Stimulated activated CD4-positive, alpha-beta T cell treated with anti-CD3 and anti-CD28 coated beads, Interleukin-12 subunit alpha, Interleukin-12 subunit beta, amount 100 ng/mL, for 24 hours (primary cell): ENCODE measurements at places on chromosomes 13 and 19.

- no peak for DNase-seq
Observed at GRCh38 chr13:112588490-112589297, 741 bp upstream of the TUBGCP3 start.

- no peak for DNase-seq
Observed at GRCh38 chr19:37095859-37096258, 17.6 kb downstream of the ZNF420 start.

DNA sequence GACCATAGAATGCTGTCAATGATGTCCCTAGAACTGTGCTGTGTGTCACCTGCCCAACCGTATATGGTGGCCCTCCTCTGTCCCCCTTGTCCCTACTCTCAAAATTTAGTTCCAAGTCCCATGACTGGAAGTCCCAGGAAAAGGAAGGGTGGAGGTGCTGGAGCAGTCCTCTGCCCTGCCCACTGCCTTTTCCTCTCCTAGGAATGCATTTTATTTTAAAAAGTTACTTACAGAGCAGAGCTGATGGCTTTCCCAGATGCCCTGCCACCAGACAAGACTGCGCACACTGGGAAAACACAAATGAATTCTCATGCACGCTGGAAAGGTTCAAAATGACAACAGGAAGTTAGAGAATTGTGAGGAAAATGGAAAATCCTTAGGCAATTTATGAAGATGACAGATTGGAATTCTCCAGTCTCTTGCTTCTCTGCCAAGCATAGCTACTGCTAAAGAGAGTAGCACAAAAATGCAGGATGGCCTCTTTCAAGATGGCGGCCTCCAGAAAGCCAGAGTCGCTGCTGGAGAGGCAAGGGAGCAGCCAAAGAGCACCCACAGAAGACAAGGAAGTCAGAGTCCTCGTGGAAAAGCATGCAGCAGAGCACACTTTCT, 117.1 kb upstream of the TSC22D1 start:
- no peak for DNase-seq

GRCh38 chr19:16113727-16114126, 2.0 kb downstream of the RAB8A start:
- no peak for DNase-seq

DNA sequence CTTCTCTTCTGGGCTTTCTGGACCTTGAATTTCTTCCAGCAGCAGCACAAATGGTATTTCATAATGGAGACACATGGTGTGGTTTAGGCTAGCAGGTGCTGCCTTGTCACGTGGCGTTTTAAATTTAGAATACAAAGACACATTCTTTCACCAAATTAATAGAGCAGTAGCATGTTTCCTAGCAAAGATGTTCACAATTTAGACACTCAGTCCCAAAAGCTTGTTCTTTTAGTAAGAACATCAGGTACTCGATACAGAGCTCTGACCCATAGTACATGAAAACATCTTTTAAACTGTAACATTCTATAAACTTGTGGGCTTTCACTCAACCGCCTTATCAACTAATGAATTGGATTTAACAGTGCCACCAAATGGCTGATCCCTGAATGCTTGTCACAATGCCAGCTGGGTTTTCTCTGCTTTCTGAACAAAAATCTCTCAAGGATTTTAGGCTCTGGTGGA, 290.1 kb downstream of the DCLK1 start:
- no peak for DNase-seq

GRCh38 chr19:4916292-4917082, 7.2 kb downstream of the UHRF1 start:
- no peak for DNase-seq

DNA sequence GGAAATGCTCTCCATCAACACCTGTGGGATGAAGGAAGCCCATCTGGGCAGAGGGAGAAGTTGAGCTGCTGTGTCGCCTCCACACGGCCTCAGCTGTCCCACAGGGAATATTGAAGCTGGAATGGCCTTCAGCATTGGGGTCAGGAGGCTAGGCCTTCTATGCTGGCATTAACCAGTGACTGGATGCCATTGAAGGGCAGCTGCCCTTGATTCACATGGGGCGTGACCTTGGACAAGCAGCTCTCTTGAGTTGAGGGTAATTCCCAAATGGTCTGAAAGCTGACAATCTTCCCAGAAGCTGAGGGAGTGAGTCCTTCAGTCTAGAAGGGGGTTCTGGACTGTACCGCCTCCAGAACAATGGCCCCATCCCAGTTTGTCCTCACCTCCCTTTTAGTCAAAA, 6.7 kb downstream of the BCL3 start:
- no peak for DNase-seq

DNA sequence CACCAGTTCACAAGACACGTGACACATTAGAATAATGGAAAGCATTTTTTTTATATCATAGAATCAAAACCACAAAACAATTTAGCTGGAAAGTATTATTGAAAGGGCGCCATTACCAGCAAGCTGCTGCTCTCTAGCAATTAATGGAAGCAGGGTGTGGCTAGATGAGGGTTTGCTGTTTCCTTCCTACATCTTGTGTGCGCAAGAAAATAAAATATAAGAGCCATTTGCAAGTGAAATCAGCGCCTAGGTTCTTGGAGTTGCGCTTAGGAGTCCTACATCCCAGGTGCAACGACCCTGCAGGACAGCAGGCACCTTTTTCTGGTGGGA, 140.9 kb downstream of the ZNF536 start:
- DNase-seq = no peak

DNA sequence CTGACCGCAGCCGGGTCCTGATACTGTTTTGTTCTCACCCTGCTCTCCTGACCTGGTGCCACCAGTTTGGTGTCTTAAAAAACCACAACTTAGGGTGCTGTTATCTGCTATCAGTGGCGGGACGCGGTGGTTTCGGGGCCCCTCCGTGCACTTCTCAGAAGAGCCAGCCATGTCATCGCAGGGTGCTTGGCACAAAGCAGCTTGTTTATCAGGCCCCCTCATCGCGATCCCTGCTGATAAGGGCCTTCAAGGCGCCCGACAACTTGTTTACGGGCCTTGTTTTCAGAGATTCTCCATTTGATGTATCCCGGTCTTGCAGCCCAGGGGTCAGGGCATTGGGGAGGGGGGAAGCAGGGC, 58.1 kb upstream of the KLF2 start:
- peak; percentile 10 for DNase-seq
